ENCODE measurements at places on chromosomes 3 and 15.
A peak's percentile ranks its signal among the peaks of the same experiment; 100 is the strongest.

DNA sequence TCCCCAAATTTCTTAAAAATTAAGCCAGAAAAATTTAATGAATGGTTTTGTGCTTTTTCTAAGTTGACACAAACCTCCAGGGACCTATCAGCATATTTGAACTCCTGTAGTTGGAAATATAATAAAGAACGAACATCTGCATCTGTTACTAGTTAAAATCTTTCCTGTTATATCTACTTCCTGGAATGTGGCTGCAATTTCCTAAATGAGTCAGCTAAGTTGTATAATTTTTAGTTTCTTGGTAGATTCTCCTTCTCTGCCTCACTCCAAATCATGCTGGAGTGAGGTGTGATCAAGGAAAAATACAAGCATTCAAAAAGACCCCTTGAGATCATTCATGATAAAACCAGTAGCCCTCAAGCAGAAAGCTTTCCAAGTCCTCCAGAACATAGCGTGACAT, 106.2 kb upstream of the MCTP2 start:
- DNase-seq, result no peak

GRCh38 chr3:22569570-22569969, 633.6 kb upstream of the UBE2E2 start:
- no peak for DNase-seq

DNA sequence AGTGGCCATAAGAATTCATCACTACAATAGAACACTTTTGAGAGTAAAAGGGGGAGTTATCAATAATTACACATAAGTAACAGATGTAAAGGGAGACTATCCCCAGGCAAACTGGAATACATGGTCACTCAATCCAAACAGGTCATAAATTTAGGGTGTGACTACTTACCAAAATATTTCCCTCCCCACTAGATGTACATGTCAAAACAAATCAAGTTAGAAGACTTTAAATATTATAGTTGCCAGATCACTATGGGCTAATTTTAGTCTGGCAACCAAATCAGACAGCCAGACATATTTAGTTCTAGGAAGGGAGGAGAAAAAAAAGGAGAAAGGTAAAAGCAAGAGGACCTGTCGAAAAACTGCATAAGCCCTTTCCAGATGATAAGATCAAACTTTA, 23.1 kb downstream of the SLC24A5 start:
- DNase-seq, result no peak

GRCh38 chr3:196016485-196016884, 65.4 kb downstream of the TFRC start:
- peak; percentile 82 for DNase-seq

DNA sequence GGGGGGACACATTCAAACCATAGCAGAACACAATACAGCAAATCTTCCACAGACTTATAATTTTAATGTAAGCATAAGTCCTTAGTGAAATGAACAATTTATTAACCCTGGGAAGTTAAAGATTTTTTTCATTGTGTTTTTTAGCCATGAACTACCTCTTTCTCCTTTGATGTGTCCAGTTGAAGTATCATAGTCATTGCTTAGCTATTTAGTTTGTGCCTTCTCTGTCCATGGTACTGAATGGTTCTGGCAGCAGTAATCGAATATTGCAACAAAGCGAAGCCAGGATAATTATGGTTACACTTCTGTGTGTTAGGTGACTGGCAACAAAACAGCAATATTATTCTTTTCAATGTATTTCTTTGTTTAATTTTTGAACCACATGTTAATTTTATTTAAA, 403.0 kb upstream of the ONECUT1 start:
- DNase-seq, result peak; percentile 20

GRCh38 chr3:15823092-15823491, 25.3 kb upstream of the ANKRD28 start:
- no peak for DNase-seq

GRCh38 chr3:79204351-79204750, 563.4 kb downstream of the ROBO1 start:
- no peak for DNase-seq

DNA sequence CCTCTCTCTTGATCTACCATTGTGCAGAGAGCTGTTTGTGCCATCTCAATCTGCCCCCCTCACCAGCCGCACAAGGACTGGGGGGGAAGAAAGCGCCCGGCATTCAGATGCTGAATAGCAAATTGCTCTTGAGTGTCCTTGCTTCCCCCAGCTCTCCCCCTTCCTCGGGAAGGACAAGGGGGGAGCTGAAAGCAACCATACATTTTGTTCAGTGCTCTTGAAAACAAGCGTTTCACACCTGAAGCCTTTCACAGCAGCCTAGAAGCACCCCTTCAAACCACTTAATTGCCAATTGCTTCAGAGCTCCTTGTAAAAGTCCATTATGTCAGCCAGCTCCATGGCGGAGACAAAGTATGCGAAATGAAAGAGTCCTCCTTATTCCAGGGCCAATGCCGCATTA, 540.1 kb downstream of the NR2F2 start:
- DNase-seq, result no peak

DNA sequence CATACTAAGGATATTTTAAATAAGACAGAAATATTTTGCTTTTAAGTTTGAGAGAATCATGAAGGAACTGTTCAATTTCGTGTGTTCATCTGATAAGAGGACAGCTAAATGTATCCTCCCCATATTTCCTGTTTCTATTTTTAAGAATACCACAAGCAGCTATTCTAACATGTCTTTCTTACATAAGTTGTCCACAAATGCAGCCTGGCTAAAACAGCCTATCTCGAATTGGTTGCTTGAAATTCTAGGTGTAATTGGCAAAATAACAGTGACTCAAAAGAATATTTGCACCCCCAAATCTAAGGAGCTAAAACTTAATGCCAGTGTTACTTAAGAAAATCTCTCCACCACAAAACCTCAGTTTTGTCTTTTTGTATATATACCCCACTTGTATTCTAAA, 35.0 kb downstream of the BTLA start:
- no peak for DNase-seq

- DNase-seq, result peak; percentile 85
Observed at GRCh38 chr3:196246612-196247308, 30.4 kb downstream of the SLC51A start.

DNA sequence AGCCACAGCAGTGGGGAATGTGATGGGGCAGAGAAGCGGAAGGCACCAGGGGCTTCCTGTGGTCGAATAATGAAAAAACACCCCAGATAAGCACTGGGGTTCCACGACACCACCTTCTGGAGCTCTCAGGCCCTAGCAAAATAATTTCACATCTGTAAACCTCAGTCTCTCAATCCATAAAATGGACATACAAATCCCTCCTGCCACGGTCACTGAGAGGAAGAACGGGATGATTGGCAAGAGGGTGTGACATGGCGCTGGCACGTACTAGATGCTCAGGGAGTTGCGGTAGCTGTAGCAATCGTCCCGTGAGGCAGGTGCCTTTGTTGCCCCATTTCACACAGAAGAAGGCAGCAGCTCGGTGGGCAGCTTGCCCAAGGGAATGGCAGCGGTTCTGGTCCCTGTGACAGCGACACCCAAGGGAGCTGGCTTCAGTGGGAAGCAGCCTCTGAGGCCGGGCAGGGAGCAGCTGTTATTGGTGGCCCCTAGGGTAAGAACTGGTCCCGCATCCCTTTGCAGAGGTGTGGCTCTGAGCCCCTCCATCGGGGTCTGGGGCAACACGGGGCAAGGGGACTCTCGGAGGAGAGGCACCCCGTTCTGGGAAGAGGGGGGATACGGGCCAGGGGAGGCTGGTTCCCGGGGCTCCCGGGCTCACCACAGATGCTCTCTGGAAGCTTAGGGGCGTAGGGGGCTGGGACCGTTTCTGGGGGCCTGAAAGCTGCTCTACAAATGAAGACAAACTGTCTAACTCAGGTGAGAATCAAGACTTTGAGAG, 114.0 kb upstream of the ALDH1A3 start:
- no peak for DNase-seq

DNA sequence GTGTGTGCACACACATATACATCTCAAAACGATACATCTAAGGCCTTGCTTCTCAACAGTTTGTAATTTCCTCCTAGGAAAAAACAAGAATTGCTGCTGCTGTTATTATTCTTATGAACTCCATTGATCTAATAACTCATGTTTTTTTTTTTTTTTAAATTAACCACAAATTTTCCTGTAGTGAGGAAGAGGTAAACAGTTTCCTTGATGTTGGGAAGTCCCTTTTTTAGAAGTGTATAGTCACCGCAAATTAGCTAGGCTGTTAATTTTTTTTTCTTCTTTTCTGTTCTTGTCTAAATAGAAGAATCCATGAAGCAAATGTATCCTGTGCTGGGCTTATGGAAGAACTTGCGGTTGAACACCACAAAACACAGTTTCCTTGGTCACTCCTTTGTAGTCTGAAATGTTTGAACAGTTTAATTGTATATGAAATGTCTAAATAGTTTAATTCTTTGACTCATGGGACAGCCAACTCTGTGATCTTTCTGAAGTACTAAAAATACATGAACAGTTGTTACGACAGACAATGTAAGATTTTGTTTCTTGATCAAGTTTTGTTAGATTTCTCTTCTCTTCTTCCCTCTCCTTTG, 64.5 kb downstream of the MITF start:
- DNase-seq, result peak; percentile 25

DNA sequence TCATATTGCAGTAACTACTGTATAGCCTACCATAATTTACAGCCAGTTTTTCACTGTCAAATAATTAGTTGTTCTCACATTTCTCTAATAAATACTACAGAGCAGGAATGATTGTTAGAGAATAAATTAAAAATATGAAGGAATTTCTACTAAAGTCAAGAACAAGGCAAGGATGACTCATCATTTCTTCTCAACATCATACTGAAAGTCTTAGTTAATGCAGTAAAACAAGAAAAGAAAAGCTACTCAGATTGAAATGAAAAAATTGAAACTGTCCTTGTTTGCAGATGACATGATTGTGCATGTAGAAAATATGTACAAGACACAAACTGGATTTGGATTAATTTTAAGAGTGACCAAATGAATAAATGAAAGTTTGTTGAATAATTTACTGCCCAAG, 608.2 kb downstream of the NSUN3 start:
- no peak for DNase-seq

DNA sequence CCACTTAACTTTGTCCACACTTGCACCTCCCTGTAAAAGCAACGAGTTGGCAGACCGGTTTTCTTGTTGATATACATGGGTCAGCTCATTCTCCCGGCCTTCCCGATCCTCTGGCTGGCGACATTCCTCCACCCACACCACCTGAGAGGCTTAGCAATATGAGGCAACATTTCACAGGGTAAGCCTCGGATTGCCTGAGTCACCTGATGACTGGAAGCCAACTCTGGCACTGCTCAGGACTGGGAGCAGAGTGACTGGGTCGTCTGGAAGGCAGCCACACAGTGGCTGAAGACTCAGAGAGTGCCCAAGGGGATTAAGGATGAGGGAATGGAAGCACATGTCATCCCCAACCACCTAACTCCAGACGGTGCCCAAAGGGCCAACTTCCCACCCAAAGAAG, 9.8 kb downstream of the HOMER2 start:
- peak; percentile 79 for DNase-seq

- DNase-seq, result no peak
Observed at GRCh38 chr3:9669277-9669676, 20.0 kb downstream of the MTMR14 start.

DNA sequence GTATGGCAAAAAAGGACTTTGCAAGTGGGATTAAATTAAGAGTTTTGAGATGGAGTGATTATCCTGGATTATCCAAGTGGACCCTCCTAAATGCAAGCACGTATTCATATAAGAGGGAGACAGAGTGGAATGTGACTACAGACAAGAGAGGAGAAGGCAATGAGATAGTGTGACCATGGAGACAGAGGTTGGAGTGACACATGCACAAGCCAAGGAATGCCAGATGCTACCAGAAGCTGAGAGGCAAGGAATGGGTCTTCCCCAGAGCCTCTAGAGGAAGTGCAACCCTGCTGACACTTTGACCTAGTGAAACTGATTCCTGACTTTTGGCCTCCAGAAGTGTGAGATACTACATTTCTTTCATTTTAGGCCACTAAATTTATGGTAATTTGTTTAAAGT, 117.2 kb downstream of the UACA start:
- DNase-seq, result no peak

DNA sequence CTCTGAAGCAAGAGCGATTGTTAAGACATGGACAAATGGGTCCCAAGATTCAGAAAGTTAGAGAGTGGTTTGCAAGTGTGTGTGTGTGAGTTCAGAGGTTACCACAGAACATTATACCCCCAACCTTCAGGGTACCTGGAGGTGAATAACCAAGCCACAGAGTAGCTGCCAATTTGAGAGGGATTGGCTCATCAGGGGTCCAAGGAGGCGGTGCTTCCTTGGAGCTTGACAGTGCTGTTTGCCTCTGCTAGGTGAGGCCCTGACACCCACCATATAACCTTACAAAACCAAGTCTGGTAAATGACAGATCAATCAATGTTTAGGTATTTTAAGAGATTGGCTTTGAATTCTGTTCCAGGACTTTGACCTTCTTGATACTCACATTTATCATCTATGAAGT, 35.7 kb downstream of the LRTM1 start:
- no peak for DNase-seq

GRCh38 chr3:25025236-25025635, 402.8 kb upstream of the RARB start:
- no peak for DNase-seq

DNA sequence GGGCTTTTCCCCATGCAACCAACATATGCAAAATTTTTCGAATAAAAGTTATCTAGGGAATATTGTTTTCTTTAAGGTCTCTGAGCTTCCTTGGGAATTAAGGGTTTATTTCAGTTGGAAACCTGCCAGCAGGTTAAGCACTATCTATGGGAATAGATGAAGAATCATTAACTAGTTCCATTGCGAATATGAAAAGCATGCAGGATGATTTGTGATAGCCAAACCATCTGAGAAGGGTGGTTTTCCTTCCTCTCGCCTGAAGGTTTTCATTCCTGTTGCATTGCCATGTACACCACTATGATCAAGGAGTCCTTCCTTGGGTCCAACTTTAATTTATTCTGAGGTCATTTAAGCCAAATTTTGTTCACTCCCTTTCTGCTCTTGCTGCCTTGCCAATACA, 184.9 kb downstream of the NR2F2 start:
- DNase-seq, result no peak

DNA sequence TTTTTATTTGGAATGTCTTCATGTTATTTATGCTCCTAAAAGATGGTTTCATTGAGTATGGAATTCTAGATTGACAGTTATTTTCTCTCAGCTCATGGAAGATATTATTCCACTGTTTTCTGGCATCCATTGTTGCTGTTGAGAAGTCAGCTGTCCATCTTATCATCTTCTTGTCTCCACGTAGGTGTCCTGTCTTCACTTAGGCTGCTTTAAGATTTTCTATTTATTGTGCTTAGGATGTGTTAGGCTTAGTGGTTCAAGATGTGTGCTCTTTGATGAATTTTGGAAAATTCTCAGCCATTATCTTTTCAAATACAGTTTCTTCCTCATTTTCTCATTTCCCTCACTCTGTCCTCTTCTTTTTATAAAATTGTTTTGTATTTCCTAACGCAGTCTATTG, 52.0 kb downstream of the SNRK start:
- no peak for DNase-seq

GRCh38 chr15:101537483-101538080, 48.1 kb upstream of the PCSK6 start:
- DNase-seq, result no peak

- no peak for DNase-seq
Observed at GRCh38 chr3:44918087-44918486, 43.7 kb downstream of the TGM4 start.

- DNase-seq, result no peak
Observed at GRCh38 chr15:62749036-62749815, 293.3 kb upstream of the TPM1 start.

All from H4 (cell line).